ENCODE measurements at places on chromosomes 12 and 14.

GRCh38 chr12:9711664-9712063 is 21.2 kb downstream of the CLECL1 start:
- DNase-seq, result no peak

DNA sequence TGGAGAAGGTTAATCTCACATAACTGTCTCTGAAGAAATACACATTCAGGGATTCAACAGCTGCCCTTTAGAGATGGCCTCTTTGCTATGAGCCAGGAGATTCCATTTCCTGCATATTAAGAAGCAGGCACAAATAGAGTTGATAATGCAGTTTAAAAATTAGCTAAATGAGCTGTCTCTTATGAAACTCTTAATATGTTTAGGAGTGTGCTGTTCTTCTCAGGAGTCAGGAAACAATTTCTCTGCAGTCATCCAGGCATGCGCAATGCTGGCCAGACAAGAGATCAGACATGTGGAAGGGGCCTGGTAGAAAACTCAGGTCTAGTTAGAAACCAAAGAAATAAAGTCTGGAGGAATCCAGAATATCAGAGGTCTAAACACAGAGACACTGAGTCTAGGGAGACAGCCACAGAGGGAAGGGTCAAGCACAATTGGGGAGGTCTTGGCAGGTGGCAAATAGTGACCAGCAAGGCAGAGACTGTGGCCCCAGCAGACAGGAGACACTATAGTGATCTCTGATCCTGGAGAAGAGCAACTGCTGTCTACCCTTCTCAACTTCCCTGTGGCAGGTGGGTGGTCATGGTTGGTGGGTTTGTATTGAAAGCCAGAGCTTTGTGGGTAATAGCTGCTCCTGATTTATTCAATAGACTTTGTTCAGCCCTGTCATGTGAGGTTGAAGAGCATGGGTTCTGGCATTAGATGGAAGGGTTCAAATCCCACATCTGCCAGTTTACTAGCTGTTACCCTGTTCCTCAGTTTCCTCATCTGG is 185.8 kb upstream of the RMST start:
- DNase-seq, result no peak

DNA sequence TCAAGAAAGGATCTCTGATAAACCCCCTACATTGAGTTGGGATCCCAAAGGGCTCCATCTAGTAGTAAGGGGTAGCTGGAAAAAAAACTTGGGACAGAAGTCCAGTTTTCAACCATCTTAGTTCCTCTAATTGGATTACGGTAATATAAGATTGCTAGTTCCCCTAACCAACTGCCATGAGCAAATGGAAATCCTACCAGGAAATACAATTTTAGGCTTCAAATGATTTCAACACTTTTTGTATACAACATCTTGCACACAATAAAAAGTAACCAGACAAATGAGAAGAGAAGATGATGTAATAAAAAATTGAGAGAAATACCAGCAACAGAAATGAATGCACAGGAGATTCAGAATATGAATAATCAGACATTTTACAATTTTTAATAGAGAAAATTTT is 73.0 kb downstream of the TSHR start:
- no peak for DNase-seq

DNA sequence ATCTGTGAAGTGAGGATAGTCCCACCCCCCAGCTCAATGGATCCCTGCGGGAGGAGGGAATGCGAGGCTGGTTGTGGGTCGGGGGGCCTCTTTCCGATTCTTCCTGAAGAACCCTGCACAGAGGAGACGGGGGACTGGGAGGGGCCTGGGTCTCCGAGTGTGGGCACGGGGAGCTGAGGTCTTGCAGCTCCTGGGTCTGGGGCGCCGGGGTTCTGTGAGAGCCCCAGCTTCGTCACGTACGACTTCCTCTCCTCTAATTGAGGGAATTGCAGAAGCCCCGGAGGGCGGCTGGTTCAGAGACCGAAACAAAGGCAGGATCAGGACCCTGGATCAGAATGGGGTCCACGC is 66.6 kb downstream of the DIO3 start:
- DNase-seq, result no peak

GRCh38 chr12:19757317-19757877 is 318.1 kb downstream of the AEBP2 start:
- DNase-seq, result no peak
